ENCODE measurements at places on chromosomes 5 and 9.

- DNase-seq = no peak
Observed at GRCh38 chr9:2765250-2765880, 48.1 kb downstream of the KCNV2 start.

GRCh38 chr5:159440235-159440634 is 109.9 kb upstream of the IL12B start:
- DNase-seq = no peak

DNA sequence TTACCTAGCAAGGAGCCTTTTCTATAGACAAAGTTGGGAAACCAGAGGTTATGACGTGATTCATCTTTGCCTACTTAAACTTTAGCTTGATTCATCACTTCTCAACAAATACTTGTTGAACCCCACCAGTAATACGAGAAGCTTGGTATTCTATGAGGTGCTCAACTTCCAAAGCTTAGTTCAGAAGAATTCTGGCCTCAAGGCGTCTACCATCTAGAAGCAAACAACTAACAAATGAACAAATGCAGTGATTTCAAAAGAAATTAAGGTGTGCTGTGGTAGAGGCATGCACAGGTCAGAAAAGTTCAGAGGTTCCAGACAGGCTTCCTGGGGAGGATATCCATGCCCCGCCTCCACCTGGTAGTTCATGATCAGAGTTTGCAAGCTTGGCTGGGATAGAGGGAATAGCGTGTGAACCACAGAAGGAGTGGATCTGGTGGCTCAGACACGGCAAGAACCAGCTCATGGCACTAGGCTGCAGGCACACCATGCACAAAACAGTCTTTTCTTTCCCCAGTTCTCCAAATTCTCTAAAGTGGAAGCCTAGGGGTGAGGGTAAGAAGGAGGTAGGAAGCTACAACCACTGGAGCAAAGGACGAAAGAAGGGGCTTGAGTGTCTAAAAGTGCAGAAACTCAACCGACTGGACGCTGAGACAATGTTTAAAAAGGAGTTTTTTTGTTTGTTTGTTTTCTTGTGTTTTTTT is 473.0 kb downstream of the RAB3C start:
- DNase-seq = no peak

- DNase-seq = no peak
Observed at GRCh38 chr5:149588936-149589335, 7.6 kb downstream of the ARHGEF37 start.

DNA sequence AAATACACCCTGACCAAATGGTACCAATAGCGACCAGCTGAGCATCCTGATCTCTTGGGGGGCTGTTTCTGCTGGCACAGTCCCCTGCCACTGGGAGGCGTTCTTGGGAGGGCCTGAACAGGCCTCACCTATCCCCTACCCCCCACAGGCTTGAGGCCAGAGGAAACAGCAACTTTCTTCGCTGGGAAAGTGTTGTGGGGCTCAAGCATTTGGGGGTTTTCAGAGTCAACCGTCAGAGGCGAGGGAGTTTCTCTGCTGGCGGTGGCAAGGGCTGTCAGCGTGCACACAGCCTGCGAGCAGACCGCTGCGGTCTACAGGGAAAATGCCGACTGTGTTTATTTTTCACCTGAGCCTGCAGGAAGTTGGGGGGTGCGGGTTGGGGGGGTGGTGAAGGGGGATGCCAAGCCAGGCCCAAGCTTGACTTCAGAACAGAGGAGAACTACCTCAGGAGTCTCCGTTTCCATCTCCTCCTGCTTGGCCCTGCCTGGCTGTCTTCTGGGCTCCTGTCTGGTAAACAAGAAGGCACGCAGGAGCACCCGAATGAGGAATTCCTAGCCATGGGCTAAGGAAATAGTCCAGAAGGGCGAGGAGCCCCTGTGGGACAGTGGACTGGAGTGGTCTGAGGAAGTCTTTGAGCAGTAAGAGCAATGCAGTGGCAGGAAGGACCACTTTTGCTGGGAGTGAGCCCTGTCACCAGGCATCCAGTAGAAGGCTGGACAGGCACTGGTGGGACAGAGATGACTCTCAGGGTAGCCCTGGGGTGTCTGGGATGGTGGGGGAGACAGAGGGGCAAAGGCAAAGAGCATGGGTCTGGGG is 18.1 kb downstream of the TCF7 start:
- no peak for DNase-seq

DNA sequence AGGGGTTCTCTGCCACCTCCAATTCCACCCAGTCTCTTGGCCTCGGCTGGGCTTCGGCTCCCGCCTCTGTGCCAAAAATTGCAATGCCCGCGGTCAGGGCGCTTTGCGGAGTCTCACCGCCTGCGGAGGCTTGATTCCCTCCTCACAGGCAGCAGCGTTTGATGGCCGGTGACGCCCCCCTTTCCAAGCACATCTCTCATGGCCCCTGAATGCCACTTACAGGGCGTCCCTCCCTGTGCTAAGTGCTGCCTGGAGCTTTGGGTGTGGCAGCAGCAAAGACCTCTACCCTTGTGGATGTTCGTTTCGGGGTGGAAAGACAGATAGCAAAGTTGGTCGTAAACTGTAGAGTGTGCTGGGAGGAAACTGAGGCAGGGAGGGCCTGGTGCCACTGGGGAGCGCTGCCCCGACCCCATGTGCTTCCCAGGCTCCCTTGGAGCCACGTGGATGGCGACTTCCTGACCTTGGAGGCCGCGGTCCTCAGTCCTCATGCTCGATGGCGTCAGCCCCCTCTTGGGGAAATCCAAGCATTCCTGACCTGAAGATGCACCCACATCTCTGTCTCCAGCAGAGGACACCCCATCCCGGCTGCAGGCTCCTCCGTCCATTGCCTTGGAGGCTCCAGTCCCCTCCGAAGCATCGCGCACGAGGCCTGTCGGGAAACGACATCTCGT is 249.2 kb upstream of the IRX4 start:
- DNase-seq = no peak

- no peak for DNase-seq
Observed at GRCh38 chr9:91832322-91832721, 117.7 kb downstream of the ROR2 start.

GRCh38 chr5:107913494-107913893 is 242.8 kb upstream of the EFNA5 start:
- DNase-seq = no peak

DNA sequence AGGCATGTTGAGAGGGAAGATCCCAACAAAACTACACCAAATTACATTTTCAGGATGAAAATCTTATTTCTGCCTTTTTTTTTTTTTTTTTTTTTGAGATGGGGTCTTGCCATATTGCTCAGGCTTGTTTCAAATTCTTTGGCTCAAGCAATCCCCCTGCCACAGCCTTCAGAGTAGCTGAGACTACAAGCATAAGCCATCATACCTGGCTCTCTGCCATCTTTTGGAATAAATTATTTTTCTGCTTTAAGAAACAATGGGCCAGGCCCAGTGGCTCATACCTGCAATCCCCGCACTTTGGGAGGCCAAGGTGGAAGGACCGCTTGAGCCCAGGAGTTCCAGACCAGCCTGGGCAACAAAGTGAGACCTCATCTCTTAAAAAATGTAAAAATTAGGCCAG is 14.3 kb downstream of the AFF4 start:
- no peak for DNase-seq

GRCh38 chr5:158754018-158754514 is 345.6 kb downstream of the EBF1 start:
- DNase-seq = no peak

DNA sequence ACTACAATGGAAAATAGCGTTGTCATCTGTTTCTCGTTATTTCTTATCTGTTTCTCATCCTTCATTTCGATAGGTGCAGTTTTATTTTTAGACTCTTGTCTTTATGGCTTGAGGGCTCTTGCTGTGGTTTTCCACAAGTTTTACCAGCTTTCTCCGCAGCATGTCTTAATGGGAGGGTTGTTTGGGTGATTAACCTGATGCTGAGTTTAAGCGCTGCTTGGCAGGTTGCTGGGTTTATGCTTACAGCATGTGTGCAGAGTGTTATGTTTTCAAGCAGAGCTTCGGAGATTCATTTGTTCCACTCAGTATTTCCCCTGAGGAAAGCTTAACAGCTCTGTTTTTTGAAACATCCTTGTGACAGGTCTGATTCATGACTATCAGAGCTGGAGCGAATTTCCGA is 154.0 kb downstream of the SLC12A2 start:
- DNase-seq = no peak

DNA sequence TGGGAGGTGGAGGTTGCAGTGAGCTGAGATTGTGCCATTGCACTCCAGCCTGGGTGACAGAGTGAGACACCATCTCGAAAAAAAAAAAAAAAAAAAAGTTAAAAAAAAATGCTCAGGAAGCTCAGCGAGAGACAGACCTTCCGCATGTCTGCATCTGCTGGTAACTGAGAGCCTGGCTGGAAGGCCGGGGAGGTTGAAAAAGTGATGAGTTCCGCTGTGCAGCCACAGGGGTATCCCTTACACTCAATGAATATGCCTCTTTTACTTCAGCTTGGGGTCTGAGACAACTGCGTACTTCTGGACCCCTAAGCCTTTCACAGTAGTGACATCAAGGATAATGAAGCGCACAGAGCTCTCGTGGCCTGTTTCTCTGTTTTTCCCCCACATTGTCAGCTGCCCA is 179.9 kb upstream of the KLF4 start:
- no peak for DNase-seq

- no peak for DNase-seq
Observed at GRCh38 chr9:14398473-14398872, 84.5 kb upstream of the NFIB start.

DNA sequence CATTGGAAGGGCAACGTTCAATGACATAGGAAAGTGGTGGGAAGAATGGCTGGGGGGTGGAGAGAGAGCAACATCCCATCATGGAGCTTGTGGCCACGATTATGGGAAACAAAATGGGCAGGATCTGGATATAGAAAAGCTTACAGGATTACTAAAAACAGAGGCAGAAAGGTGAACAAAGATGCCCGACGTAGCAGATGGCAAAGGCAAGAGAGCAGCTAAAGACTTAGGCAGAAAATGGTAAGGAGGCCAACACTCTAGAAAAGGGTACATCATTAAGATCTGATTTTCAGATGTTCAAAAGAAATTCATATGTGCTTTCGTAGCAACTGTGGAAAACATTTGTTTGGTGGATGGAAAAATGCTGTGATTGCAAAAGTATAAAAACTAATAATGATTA is 102.5 kb downstream of the OTULIN start:
- DNase-seq = no peak
